ENCODE measurements at places on chromosomes 13 and 19.

GRCh38 chr13:81089371-81090157 is 748.6 kb upstream of the SPRY2 start:
- no peak for DNase-seq

DNA sequence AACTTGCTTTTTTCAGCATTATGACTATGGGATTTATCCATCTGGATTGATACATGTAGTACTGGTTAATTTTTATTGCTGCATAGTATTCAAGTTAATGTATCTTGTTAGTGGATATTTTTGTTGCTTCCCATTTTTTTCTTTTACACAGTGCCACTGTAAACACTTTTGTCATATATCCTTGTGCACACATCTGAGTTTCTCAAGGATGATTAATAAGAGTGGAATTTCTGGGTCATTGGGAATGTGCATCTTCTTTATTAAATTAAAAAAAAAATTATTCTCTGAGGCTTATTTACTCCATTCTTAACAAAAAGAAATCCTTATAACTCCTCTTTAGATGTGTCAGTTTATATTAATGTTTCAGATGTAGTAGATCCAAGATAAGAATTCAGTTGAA is 27.3 kb downstream of the B3GLCT start:
- DNase-seq, result no peak

- DNase-seq, result no peak
Measured at GRCh38 chr13:99572131-99572530, 70.9 kb downstream of the TM9SF2 start.

DNA sequence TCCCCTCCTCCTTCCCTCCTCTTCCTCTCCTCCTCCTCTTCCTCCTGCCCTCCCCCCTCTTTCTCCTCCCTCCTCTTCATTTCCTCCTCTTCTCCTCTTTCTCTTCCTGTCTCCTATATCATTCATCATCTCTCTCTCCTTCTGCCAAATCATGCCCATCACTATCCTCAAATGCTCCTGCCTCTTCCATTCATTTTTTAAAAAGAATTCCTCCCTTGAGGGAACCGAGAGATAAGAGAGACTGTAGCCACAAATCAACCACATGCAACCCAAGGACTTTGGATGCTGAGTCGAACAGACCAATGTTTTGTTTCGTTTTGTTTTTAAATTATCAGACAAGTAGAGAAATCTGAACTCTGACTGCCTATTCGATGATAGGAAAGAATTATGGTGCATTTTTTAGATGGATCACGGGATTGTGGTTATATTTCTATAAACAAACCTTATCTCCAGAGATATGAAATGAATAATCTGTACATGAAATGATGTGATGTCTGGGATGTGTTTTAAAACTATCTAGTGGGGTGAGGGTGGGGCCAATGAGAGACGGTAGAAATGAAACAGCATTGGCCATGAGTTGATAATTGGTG is 9.5 kb upstream of the ZNF541 start:
- no peak for DNase-seq

- no peak for DNase-seq
Measured at GRCh38 chr19:4758659-4759058, 32.9 kb upstream of the FEM1A start.

GRCh38 chr19:1769645-1769985 is 16.3 kb downstream of the ONECUT3 start:
- DNase-seq, result no peak

- DNase-seq, result no peak
Measured at GRCh38 chr19:52662631-52663030, 24.5 kb upstream of the ZNF83 start.

- DNase-seq, result no peak
Measured at GRCh38 chr13:41193469-41193868, 900 bp downstream of the KBTBD7 start.

- peak; percentile 31 for DNase-seq
Measured at GRCh38 chr19:43784981-43785808, 4.4 kb upstream of the KCNN4 start.

DNA sequence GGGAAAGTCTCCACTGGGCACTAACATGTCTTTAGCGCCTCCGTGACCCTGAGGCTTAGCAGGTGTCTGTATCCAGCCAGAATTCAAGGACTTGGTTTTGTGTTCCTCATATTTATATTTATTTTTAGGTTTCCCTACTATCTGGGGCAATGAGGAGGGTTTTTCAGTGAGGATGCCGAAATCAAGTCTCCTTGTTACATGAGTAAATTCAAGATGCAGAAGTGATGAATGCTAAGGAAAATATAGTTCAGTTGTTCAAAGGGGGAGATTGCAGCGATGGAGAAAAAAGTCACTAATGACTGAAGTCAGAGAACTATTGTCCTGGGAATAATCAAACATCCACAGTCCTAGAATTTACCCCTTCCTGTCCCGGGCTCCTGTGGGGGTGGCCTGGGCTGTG is 791 bp upstream of the ADGRE2 start:
- no peak for DNase-seq

DNA sequence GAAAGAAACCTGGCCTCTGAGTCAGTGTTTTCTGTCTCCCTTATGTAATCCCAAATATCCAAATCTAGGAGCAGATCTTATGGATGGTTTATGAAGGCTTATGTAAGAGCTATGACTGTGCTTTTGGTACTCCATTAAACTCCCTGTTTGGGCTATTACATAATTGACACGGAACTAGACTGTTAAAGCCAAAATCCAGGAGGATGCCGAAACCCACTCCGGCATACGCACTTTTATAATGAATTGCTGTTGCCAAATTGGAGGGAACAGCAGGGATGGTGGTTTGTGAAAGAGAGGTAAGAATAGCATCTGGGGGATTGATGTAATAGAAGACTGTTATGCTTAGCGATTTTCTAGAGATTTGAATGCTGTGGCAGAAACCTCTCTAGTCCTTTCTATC is 2.0 kb downstream of the MTUS2 start:
- no peak for DNase-seq

- DNase-seq, result no peak
Measured at GRCh38 chr19:4568886-4569285, 9.4 kb upstream of the SEMA6B start.

DNA sequence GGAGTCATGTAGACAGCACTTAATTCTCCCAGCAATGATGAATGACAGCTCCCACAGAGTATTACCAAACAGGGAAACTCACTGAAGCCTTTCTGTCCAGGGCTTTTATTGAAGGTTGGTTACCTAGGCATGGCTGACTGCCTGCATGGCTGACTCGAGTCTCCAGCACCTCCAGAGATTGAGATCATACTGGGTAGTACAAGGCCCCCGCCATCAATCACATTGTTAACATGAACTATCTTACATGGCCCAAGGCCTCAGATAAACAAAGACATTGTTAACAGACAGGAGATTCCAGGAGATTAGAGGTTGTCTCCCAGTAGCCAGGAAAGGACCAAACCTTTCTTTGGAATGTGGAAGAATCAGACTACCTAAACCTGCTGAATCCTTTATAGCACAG is 128.3 kb upstream of the LSM14A start:
- no peak for DNase-seq

DNA sequence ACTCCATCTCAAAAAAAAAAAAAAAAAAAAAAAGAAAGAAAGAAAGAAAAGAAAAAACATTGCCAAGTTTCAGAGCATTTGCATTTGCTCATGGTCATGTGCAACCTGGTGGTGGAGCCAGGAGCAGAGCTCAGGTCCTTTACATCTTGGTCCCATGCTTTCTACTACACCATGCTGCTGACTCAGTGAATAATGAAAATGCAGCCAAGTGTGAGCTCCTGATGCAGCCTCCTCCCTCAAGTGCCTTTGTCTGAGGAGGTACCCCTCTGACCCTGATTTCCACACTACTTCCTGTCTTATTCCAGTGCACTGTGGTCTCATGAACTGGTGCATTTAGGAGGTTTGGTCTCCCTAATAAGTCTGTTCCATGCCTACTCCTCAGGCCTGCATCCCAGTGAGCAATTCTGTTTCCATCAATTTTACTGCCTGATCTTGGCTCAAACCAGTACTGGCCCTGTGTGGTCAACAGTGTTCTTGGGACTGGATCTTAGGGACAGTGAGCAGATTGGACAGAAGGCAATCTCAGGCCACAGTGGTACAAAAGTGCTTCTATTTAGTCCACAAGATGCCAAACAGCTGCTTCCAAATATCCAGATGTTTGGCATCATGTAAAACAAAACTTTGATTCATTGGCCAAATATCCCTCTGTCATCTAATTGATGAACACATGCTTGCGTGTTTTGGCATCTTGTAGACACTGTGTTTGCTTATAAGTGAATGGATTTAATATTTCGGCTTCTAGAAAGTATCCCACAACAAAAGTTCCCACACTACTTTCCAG is 28.8 kb upstream of the LRCH1 start:
- DNase-seq, result no peak

- DNase-seq, result no peak
Measured at GRCh38 chr13:40275155-40275554, 391.3 kb downstream of the FOXO1 start.

DNA sequence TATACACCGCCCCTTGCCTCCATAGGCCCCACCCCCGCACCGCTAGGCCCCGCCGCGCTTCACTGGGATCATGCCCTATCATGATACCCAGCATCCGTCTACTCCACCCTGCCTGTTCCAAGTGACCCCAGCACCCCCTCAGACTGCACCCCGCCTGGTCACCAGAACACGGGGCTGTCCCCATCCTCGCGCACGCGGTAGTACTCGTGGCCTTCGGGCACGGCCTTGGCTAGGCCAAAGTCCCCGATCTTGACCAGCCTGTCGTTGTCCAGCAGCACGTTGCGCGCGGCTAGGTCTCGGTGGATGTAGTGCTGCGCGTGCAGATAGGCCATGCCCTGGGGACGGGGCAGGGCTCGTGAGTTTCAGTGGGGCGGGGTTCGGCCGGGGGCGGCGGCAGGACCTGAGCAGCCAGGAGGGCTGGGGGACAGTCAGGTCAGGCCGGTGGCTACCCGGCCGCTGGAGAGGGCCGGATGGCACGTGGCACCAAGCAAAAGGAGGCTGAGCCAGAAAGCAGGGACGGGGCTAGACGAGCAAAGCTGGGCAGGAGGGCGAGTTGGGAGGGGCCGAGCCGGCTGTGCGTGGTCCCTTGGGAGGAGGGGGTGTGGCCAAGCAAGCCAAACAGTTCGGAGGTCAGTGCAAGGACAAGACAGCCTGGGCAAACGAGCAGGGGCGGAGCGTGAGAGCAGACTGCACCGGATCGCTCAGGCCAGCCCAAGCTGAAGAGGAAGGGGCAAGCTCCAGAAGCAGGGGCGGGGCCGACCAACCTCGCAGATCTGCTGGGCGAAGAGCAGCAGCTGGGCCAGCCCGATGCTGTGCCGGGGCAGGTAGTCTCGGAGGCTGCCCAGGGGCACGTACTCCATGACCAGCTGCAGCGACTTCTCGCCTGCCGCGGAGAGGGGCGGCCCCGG is 13.6 kb upstream of the ICAM3 start:
- no peak for DNase-seq

- DNase-seq, result no peak
Measured at GRCh38 chr13:40518481-40518882, 148.0 kb downstream of the FOXO1 start.

- no peak for DNase-seq
Measured at GRCh38 chr19:958967-959855, 24.9 kb upstream of the WDR18 start.

GRCh38 chr19:38035515-38036495 is 128.8 kb downstream of the SIPA1L3 start:
- no peak for DNase-seq

GRCh38 chr19:14383661-14384555 is 2.7 kb downstream of the ADGRE5 start:
- no peak for DNase-seq

DNA sequence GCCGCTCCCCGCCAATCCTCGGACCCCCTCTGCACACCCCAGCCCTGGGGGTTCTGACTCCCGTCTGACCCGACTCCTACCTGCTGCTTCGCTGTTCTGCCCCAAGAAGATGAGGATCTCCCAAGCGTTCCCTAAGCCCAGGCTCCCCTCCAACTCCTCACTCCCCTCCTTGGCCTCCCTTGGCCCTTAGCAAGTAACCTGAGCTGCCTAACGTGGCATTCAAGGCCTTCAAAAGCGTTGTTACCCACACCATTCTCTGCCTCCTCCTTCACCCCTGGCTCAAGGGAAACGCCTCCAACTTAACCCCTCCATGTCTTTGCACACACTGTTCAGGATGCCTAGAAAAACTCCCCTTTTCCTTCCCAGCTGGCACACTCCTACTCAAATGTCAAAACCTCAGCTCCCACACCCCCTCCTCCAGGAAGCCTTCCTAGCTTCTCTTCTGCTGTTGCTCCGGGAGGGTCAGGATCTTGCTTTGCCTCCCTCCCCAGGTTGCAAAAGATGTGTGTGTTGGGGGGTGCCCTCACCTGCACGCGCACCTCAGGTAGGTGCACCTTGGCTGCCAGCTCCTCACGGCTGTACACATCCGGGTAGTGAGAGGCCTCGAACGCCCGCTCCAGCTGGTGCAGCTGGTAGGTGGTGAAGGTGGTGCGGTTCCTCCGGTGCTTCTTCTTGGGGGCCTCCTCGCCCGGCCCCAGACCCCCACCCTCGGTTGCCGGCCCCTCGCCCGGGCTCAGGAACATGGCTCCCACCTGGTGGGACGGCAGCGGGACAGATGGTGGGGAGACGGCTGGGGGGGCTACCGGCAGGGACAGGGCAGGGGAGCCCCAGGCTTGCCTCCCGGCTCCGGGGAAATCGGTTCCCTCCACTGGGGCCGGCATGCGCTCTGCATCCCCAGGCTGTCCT is 775 bp downstream of the RAX2 start:
- DNase-seq, result no peak

GRCh38 chr13:93037780-93038179 is 188.8 kb upstream of the GPC6 start:
- DNase-seq, result no peak

DNA sequence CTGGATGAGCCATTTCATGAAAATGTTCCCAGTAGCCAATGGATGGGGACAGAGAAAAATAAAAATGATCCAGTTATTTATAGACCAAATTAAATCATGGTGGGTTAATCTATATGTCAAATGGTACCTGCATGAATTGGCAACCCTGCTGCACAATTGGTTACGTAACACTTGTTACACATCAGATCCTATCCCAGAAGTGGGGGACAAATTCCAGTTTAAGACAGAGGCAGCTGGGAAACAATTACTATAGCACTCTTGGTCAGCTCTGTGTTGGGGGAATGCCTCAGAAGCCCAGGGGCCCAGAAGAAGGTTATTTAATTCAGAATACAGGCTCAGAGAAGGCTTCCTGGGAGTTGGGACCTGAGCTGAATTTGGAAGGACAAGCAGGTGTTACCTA is 81.1 kb upstream of the FLT1 start:
- DNase-seq, result no peak

GRCh38 chr13:46354156-46355087 is 32.6 kb downstream of the RUBCNL start:
- DNase-seq, result no peak

GRCh38 chr13:108273429-108274118 is 4.1 kb downstream of the TNFSF13B start:
- no peak for DNase-seq

DNA sequence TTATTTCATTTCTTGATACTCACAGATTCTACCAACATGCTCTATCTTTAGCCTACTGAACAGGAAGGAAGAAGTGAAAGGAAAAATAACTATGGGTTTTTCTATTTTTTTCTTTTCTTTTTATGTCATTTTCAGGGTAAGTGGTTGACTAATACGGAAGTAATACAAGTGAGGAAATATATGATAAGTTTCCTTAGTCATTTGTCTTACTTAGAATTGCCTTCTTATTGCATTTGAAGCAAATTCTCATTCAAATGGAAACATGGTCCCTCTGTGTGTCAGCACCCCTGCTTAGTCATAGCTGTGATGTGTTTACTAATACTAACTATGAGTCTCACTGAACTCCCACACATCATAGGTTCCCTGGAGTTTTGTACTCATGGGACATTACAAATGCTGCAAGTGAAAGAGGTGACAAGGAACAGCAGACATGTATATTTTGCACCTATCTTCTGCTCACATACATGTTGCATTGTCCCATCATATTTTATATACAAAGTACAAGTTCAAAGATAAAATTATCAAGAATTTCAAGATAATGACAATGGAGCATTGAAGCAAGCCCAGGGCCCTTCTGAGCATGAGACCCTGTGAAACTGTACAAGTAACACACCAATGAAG is 60.1 kb downstream of the DCT start:
- DNase-seq, result no peak
